SK-MEL-5 (cell line): ENCODE measurements at places on chromosomes 11 and 22.

GRCh38 chr22:46147471-46148267 lies 2.7 kb upstream of the PPARA start:
- no peak for DNase-seq

- no peak for DNase-seq
Measured at GRCh38 chr11:50075856-50076255, 43.2 kb downstream of the OR4C45 start.

DNA sequence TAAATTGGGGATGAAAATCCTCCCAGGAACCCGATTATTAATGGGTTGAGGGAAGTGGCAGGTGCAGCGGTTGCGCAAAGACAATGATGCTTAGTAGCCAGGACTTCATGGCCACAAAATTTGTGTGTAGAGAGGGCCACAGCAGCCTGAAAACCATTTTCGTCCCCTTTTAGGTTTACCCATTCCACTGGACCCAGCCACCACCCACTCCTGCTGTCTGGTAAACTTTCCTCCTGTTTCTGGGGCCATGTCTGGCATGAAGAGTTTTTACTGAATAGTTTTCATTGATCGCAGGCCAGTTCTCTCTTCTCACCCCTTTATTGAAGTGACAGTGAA lies 69.5 kb upstream of the SYT13 start:
- DNase-seq: no peak

DNA sequence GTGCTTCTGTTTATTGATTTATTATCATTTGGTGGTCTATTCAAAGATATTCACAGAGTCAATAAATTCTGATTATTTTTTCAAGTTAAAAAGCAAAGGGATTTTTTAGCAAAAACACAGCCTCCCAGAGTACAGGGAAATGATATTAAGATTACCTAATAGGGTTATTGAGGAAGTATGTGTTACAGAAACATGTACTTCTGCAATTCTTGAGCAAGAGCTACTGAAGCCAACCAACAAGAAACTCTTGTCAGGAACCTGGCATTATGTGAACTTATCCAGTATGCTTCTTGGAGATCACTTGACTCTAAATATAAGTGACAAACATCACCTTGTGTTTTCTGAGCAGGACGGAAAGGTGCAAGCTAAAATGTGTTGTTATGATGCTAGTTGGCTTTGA lies 42.0 kb upstream of the CARD18 start:
- DNase-seq: no peak

- DNase-seq: no peak
Measured at GRCh38 chr11:125247431-125247830, 82.9 kb downstream of the PKNOX2 start.

DNA sequence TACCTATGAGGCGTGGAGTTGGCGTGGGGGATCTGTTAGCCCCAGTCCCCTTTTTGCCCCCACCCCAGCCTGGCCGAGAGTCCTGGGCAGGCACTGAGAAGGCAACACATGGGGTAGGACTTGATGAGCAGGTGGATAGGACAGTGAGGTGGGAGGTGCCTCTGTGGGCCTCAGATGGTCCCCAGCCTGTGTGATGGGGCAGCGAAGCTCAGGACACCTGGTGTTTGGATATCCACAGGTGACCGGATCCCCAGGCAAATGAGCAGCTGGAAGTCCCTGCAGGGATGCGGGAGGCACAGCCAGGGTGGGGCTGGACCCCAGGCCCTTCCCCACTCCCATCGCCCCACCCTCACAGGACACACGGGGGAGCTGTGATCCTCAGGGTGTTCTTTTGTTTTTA lies 9.7 kb downstream of the FBLN1 start:
- no peak for DNase-seq

DNA sequence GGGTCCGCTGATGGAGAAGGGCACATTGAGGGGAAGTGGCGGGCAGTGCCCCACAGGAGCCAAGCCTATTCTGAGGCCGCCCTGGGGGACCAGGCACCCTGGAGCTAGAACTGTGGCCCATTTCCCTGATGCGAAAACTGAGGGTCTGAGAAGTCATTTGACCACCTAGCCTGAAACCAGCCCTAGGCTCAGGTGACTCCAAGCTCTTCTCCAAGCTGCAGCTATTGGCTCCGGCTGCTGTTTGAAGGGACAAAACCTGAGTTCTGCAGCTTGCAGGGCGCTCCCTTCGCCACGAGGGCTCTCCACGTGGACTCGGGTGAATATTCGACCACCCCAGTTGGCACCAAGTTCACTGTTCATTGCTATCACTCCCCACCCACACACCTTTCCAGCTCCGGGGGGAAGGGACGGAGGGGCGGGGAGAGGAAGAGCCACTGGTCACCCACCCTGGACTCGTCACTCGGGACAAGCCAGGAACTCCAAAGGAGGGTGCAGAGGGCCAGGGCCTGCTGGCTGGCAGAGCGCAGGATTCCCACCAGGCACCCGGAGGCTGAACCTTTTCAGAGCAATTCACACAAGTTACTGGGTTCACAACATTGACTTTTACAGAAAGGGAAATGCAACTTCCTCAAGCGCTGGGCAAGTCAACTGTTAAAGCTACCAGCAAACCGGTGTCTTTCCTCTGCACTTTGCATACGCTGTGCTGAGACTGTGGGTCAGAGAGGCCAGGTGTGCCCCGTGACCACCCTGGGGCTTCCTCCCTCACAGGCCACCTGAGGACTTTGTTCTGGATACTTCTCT lies 1.1 kb upstream of the RAC2 start:
- no peak for DNase-seq

DNA sequence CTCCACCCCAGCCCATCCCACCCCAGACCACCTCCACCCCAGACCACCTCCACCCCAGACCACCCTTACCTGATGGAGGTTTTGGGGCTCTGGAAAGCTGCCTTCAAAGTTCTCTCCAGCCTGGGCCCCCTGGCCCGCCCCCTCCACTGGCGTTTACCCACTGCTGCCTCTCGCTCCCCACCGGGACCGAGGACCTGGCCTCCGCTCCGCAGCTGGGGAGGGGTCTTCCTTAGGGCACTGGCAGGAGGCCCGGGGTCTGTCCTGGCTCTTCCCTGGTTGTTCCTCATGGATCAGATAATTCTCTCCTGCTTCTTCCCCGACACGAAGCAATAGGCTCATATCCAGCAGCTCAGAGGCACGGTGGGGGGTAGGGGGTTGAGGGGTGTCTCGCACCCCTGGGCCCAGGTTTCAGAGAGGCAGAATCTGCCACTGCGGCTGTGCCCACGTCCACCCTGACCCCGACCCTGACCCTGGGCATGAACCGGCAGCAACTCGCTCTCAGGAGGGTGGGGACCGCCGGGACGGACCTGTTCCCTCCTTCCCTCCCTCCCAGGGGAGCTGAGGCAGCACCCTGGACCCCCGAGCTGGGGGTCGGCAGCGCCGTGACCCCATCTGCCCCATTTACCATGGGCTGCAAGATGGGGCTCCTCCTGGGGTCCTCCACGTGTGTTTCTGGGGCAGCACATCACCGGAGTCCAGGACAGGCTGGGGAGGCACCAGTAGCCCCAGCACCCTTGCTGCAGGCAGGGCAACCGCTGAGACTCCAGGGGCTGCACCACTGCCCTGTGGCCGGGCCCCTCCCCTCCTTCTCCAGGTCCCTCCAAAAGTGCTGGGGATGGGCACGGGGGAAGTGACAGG lies 12.9 kb downstream of the KRTAP5-5 start:
- no peak for DNase-seq
